ENCODE measurements at places on chromosomes 16 and 17.

GRCh38 chr16:59733321-59733720 lies 999.2 kb upstream of the GOT2 start:
- no peak for DNase-seq

- DNase-seq = peak; percentile 14
These were observed 2.6 kb downstream of the CD300LB start for GRCh38 chr17:74528491-74529199.

DNA sequence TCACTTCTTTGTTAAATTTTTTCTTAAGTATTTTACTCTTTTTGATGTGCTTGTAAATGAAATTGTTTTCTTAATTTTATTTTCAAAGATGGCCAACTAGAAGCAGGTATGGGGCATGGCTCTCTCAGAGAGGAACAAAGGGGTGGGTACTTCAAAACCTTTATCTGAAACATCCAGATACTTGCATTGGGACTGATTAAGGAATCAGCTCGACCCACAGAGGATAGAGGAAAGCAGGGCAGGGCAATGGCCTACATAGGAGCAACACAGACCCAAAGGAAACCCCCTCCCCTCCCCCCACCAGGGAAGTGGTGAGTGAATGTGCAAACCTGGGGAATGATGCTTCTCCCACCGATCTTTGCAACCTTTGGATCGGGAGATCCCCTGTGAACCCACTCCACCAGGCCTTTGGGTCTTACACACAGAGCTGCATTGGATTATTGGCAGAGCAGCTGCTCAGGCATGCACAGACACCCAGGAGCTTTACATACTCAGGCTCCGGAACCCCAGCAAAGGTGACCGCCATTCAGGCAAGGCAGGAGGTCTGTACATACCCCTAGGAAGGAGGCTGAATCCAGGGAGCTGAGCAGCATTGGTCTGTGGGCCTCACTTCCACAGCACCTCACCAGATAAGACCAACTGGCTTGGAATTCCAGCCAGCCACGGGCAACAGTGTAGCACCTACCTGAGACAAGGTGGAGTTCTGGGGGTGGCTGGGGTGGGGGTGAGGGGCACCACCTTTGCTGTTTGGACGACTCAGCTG lies 3.0 kb upstream of the CCR7 start:
- no peak for DNase-seq

DNA sequence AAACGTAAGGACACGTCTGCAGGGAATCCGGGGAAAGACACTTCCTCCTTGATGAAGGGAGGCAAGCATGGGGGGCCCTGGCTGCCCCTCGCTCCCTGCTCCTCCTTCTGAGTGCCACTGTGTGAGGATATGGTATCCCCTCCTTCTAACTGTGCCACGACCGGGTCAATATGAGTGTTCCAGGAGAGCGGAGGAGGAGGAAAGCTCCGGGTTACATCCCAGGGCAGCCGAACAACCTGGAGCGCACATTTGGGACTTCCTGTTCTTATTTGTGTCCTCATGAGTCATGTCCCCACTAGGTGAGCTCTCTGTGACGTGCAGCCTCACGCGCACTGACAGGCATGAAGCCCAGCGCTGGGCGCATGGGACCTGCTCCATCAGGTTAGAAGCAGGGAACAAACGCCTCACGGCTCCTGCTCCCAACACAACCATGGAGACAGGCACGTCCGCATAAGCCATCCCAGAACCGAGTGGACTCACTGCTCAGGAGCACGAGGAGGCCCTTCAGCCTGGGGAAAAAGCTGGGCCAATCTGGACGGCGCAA lies 92.9 kb upstream of the DNAH17 start:
- no peak for DNase-seq

- no peak for DNase-seq
These were observed 24.2 kb downstream of the ACSM1 start for GRCh38 chr16:20673071-20673806.

DNA sequence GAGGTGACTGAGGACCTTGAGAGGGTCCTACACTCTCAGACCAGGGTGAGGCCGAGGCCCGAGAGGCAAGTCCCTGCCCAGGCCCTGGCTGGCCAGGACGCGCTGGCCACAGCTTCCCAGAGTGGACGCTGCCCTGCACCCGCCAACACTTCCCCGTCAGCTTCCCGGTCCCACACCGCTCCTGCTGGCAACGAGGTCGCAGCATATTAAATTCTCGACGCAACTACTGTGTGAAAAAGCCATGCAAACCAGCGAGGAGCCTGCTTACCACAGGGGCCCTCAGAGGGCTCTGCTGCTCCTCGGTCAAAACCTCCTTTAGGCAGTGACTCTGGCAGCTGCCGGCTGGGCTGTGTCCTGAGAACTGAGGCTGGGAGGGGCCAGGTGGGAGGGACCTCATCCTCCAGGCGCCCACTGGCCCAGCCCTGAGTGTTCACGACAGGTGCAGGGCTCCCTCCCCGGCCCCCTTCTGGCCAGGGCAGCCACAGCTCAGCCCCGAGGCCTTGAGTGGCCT lies 2.1 kb upstream of the TEX19 start:
- DNase-seq = no peak

DNA sequence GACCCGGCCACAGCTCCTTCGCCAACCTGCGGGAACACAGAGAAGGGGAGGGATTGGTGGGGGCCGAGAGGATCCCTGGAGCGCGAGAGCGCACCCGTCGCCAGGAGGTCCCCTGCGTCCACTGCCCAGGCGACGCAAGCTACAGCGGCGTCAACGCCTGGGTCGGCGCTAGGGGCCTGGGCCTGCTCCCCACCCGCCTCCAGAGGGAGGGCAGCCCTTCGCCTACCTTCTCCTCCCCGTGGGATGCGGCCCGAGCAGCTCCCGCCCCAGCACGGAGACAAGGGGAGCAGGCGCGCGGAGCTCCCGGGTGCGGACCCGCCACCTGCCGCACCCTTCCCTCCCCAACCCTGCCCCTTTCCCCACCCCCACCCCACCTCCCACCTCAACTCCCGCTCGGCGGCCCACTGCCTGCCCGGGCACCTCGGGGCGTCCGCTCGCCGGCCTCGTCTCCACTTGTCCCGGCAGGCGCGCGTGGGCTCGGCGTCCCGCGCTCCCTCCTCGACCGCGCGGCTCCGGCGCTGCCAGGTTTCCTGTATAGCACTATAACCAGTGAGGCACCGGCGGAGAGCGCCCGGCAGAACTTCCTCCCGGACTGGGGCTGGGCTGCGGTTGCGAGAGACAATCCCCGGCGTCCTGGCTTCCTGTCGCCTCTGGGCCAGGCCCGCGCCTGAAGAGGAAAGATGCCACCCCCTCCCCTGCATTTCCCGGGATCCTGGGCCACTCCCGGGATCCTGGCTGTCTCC lies 119.1 kb upstream of the SMURF2 start:
- peak; percentile 60 for DNase-seq

DNA sequence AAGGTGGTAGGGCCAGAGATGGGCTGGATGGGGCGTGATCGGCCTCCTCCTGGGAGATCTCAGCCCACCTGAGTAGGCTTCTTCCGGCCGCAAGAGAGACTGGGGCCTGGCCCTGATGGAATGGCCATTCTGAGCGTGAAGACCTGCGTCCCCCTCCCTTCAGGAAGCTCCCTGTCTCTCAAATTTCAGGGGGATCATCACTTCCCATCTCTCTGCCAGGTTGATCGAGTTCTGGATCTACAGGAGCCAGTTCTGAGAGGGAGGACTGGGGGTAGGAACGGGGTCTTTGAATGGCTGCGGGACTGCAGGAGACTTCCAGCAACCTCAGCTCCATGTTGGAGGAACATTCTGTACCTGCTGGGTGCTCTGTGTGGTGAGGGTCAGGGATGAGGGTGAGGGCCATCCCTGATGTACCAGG lies 9.3 kb upstream of the GSDMA start:
- no peak for DNase-seq

GRCh38 chr17:10035885-10036284 lies 130.8 kb upstream of the RCVRN start:
- no peak for DNase-seq

GRCh38 chr17:50877838-50878237 lies 11.7 kb upstream of the TOB1 start:
- DNase-seq = no peak

- DNase-seq = no peak
These were observed 163.4 kb upstream of the ERCC4 start for GRCh38 chr16:13756411-13757140.

GRCh38 chr17:57498443-57498842 lies 242.1 kb downstream of the MSI2 start:
- DNase-seq = no peak

GRCh38 chr17:745406-745805 lies 6.7 kb downstream of the GEMIN4 start:
- no peak for DNase-seq

DNA sequence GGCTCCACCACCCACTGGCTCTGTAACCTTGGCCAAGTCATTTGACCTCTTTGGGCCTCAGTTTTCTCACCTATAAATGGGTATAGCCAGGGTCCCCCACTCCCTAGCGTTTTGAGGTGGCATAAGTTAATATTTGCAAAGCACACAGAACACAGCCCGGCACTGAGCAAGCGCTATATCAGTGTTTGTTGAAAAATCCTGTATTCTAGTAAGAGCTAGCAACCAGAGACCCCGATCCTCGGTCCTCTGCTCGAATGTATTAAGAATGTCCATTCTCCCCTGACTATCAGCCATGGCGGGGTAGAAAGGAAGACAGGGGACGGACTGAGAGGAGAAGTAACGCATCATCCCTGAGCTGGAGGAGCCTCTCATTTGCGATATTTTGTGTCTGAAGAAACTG lies 131.2 kb downstream of the IRF8 start:
- DNase-seq = no peak

- no peak for DNase-seq
These were observed 12.8 kb downstream of the TSPOAP1 start for GRCh38 chr17:58315750-58316149.

GRCh38 chr16:3810198-3810664 lies 70.3 kb downstream of the CREBBP start:
- no peak for DNase-seq

DNA sequence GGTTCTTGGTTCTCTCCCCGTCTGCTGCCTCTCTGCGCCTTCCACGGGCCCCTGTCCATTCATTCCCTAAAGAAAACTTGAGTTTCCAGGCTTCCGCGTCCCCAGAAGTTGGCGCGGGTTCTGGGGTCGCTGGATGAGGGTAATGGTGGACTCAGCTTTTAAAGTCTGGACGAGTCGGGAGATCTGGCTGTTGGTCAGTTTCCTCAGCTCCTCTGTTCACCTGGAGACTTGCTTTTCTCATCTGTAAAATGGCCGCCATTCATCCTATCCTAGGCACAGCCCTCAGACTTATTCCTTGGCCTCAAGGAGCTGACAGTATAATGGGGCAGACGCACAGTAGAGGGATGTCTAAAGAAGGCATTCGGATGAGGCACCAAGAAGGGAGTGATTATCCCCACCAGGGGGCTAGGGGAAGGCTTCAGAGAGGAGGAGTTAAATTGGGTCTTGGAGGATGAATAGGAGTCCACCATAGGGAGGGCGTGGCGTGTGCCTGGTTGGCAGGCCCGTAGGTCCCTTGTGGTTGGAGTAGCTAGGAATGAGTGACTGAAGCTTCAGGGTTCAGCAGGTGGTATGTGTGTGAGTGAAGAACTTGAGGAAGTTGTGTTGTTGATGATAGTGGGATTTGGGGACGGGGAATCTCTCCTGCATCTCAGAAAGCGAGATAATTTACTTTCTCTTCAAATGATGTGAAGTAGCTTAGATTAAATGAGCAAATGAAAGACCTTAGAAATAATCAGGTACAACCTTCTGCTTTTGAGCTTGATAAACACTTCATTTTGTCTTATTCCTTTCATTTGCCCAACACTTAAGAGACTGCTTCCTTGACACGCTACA lies 652 bp downstream of the VPS35L start:
- peak; percentile 34 for DNase-seq

DNA sequence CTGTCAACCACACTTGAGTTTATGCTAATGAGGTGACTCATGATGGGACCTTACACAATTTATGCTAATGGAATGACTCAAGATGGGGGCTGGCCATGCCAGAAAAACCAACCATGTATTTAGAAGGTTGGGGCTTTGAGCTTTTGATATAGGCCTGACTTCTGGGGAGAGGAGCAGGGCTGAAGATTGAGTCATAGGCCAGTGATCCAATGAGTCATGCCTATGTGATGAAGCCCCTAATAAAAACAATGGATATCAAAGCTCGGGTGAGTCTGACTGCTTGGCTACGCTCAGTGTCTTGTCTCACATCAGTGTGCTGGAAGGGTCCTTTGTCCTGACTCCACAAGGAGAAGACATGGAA lies 7.3 kb downstream of the MFSD6L start:
- DNase-seq = no peak

DNA sequence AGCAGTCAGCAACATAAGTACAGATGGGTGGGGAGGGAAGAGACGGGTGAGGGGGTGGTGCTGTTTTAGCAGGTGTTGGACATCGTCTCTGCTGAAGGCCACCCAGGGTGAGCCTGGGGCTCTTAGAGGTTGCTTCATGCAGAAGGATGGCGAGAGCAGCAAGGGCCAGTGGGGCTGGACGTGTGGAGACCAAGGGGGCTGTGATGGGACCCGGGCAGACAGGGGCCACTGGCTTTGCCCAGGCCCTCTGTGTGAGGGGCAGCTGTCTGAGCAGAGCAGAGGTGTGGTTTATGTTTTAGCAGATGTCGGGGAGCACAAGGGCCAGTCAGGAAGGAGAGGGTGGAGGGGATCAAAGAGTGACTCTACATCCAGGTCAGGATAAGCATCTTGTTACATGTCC lies 4.8 kb downstream of the NARF start:
- DNase-seq = no peak

DNA sequence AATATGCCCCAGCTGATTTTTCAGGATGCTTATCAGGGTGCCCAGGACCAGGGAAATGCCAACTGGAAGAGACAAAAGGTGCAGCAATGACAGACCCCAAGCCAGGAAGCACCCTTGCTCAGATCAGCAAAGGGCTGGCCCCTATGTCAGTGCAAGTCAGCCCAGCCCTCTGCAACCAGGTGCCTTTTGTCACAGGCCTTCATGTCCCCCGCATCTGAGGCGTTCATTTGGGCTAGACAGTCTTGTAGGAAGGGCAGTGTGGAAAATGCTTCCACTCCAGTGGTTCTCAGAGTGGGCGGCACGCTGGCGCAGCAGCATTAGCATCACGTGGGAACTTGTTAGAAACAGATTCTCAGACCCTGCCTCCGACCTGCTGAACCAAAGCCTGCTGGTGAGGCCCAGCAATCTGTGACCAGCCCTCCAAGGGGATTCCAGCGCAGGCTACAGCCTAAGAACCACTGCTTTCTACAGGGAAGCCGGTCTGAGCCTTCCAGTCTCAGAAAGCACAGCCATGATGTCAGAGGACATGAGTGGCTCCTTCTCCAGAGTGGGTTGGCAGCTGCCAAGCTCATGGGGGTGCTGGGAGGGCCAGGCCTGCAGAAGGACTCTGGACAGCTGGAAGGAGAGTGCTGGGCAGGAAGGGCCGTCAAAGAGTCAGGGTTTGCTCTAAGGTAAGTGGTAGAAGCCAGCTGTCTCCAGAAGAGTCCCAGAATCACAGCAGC lies 13.1 kb downstream of the SLC47A2 start:
- no peak for DNase-seq

Data from CD4-positive, alpha-beta T cell treated with Interleukin-12 subunit alpha and Interleukin-12 subunit beta, for 1 hour (primary cell).